Frontal cortex (tissue), 4 donors: ENCODE measurements at places on chromosomes 3 and 15.

GRCh38 chr3:89245612-89246011 lies 138.2 kb downstream of the EPHA3 start:
- no peak for DNase-seq

- DNase-seq = no peak
Measured at GRCh38 chr3:79586232-79586631, 181.6 kb downstream of the ROBO1 start.

DNA sequence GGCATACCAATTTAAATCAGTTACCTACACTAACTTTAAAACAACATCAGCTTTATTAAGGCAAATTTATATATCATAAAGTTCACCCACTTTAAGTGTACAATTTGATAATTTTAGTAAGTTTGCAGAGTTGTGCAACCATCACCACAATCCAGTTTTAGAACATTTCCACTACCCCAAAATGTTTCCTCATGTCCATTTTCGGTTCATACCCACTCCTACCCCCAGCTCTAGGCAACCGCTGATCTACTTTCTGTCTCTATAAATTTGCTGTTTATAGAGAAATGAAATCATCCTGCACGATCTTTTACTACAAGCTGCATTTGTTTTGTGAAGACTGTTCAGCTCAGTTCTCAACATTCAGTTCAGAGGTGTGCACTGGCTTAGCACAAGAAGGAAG lies 31.5 kb upstream of the FAM81A start:
- no peak for DNase-seq

- no peak for DNase-seq
Measured at GRCh38 chr15:73949496-73949895, 23.2 kb downstream of the LOXL1 start.

- DNase-seq = no peak
Measured at GRCh38 chr15:42447599-42447998, 43.3 kb downstream of the ZNF106 start.

DNA sequence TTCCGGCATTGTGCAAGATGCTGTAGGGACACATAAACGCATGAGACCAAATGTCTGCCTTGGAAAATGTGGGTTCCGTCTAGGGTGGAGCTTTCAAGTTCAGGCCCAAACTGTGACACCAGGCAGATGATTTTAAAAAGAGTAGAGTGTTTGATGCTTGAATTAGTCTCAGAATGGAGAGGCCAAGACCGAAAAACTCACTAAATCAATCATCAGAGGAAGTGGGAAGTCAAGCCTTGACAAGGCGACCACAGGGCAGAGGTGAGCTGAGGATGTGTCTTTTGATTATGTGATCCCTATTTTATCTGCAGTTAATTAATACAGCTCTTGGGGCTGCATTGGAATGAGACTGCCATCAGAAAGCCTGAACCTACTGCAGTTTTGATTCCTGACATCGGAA lies 275.4 kb downstream of the ABHD5 start:
- no peak for DNase-seq

GRCh38 chr3:192869131-192870031 lies 48.3 kb downstream of the MB21D2 start:
- DNase-seq = no peak

- DNase-seq = no peak
Measured at GRCh38 chr3:100880072-100880471, 113.1 kb downstream of the ABI3BP start.

- no peak for DNase-seq
Measured at GRCh38 chr15:92899601-92899947, 550 bp upstream of the CHD2 start.

GRCh38 chr15:74336061-74337005 lies 31.1 kb downstream of the CYP11A1 start:
- DNase-seq = no peak

DNA sequence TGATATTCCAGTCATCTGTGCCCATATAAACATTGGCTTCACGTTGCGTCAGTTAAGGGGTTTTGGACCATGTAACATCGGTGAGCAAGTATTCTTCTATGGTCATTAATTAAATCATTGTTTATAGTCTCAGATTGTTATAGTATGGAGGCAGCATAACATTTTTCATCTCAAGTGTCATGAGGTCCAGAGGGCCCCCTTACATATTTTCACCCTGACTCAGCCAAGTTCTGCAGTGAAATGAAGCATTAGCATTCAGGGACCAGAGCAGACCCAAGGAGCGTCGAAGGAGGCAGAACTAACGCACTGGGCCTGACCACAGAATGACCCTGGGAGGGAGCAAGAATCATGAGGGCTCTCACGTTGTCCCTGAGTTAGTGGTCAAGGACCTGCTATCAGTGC lies 171.5 kb downstream of the LRTM1 start:
- DNase-seq = no peak

DNA sequence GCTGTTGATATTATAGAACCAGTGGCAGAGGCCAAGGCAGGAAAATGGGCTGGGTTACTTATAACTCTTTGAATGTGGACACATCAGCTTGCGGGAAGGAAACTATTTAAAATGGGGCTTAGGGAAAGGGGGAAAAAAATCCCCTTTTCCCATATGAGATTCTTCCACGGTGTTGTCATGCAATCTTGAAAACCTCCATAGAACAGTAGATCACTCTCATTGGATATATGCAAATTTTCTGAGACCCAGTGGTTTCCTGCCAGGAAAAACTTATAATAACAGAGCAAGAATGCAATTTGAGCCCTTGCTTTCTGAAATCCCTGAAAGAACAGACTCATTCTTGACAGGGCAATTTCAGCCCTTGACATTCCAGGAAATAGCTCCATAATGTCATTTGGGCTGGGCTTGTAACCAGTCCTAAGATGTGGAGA lies 31.1 kb downstream of the TMEM212 start:
- no peak for DNase-seq

- no peak for DNase-seq
Measured at GRCh38 chr3:14663396-14664135, 11.4 kb upstream of the C3orf20 start.

- DNase-seq = no peak
Measured at GRCh38 chr15:82803793-82804574, 1.9 kb downstream of the FSD2 start.

DNA sequence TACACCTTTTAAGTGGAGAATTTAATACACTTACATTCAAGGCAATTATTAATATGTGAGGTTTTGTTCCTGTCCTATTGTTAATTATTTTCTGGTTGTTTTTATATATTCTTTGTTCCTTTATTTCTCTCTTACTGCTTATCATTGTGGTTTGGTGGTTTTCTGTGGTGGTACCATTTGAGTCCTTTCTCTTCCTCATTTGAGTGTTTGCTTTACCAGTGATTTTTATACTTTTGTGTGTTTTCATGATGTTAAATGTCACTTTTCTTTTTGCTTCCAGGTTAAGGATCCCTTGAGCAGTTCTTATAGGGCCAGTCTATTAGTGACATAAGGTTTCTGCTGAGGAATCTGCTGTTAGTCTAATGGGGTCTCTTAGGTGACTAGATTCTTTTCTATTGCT lies 116.5 kb downstream of the LRRK1 start:
- no peak for DNase-seq

- DNase-seq = no peak
Measured at GRCh38 chr3:188202358-188203138, 48.6 kb downstream of the LPP start.

DNA sequence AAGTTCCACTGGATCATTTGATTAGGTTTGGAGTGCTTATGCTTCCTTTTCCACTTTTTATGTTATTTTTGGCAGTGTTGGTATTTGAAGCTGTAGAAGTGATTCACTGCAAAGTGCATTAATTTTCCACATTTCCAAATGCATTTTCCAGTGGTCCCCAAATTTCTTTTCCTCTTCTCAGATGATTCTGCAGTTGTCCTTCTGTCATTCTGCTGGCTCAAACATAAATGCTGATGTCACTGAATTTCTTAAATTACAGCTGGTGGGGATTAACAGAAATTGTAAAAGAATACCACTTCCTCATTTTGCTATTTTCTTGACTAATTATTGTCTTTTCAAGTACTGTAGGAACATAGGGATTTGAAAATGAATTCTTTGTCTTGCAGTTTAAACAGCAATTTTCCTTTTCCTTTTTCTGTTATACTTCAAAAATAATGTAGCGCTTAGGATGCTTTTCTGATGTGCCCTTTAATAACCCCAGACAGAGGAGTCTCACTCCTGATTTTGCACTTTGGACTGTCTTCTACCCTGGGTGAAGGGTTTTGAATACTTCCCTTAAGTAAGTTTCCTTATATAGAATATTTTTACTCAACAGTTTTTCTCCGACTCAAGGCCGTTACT lies 25.0 kb downstream of the MITF start:
- DNase-seq = no peak

- no peak for DNase-seq
Measured at GRCh38 chr3:197580253-197580691, 24.5 kb upstream of the BDH1 start.

DNA sequence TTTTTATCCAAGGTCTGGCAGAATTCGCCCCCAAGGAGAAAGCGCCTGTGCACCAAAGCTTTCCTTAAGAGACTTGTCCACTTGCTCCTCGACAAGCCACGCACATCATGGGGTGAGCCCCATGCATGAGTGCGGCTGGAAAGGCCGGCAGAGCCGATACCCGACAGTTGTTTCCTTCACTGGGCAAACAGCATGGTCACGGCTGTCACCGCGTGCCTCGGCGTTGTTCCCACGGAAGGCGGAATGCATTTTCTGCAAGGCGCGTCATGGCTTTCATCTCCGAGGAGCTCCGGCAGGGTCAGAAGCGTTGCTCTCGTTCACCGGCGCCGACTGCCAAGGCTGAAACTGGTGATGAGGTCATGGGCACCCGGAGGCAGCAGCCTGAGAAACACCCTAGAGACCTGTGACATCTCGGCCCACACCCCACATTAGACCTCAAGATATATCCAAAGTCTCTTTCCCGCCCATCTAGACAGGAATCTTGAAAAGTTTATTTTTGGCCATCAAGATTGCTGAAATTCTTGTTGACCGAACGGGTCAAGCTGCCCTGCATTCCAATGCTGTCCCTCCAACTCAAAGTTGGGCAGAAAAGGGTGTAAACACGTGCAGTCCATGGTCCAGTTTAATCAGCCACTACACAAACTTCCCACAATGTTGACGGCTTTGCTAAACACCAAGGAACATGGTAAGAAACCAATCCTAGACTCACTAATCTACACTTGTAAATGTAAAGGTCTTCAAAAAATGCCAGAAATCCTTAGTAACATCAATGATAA lies 604 bp upstream of the TJP1 start:
- peak; percentile 36 for DNase-seq

DNA sequence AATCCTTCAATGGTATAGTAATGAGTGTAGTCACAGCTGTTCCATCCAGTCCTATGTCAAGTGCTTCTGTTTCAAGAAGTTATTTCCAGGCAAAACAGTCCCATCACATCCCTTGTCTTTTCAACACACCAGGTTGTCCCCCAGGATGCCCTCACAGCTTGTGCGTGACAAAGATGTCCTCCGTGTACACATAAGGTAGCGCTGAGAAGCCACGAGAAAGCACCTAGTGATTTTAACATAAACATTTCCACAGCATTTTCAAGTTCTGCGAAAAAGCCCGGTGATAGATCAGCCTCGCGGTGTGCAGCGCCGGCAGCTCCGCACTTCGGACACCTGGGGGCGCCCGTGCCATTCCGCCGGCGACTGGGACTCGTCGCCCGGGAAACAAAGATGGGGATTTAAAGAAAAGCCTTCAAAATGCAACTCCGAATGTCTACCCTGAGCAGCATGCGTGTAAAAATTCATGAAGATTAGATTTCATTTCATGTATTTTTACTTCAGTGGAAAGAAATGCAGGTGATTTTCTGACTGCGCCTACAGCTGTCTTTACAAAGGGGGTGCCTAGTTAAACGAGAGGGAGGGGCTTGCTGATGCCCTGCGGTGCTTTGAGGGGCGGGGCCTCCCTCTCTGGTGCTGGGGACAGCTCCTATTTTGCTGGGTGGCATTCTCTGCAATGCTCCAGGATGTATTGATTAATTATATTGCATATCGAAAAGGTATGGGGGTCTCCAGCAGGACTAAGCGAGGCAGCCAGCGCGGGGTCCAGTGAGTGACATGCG lies 49.9 kb downstream of the KY start:
- DNase-seq = peak; percentile 34

DNA sequence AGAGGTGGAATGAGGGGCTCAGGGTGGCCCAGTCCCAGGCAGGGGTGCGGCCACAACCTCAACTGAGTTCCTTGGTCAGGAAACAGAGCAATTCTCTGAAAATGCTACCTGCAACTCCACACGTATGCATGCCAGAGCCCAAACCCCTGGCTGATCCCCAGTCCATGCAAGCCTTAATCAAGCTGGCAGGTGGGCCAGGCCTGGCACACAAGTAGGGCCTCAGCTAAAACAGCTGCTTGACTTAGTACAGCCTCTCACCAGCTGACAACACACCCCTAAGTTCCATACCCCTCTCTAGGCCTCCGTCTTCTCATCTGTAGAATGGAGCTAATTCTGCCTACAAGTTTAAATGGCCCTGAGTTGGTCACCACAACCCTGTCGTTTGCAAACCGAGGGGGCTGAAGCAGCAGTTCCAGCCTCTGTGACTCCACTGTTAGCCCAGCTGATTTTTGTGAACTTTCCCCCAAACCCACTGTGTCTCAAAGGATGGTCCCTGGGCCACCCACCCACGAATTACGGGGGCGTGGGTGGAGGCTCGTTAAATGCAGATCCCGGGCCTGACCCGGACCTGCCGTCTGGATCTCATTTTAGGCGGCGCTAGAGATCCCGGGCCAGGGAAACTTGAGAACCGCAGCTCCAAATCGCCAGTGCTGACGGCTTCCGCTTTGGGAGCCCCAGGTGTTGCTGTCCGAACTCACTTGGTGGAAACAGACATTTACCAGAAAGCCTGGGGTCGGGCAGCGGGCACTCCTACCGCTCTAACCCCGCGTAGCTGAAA lies 927 bp downstream of the CHDH start:
- DNase-seq = peak; percentile 66

DNA sequence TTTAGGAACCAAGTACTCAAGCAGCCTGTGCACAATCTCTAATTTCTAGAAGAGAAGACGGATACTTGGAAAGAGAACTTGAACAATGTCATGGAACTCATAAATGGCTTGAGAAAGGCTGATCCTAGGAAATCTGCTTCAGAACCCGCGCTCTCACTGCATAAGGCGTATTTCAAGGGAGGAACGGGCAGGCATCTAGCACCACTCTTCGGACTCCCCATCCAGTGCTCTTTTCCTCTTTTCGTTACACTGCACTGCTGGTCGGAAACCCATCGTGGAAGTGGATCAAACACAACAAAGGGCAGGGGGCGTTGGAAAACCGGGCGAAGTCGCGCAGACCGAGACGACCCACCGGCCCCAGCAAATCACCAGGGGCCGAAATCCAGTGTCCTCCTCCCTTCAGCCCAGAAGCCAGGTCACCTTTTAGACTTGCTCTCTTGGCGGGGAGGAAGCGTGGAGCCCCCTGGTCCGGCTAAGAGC lies 539 bp upstream of the TLNRD1 start:
- DNase-seq = no peak

DNA sequence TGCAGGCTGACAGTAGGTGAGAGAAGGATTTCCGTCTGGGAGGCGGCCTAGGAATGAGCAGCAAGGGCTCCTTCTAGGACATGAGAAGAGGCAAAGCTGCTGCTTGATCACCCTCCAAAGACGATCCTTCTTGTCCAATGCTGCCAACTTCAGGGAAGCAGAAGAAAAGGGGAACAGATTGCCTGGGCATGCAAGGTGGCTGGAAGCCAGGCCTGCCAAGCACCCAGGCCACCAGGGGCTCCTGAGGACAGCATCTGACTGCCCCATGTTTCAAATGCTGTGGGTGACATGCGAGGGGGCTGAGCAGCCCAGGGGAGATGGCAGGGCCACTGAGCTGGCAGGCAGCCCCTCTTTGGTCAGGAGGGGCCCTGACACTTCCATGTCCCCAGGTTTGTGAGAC lies 3.3 kb upstream of the GRIP2 start:
- no peak for DNase-seq
